ENCODE measurements at places on chromosomes 13 and 19.

DNA sequence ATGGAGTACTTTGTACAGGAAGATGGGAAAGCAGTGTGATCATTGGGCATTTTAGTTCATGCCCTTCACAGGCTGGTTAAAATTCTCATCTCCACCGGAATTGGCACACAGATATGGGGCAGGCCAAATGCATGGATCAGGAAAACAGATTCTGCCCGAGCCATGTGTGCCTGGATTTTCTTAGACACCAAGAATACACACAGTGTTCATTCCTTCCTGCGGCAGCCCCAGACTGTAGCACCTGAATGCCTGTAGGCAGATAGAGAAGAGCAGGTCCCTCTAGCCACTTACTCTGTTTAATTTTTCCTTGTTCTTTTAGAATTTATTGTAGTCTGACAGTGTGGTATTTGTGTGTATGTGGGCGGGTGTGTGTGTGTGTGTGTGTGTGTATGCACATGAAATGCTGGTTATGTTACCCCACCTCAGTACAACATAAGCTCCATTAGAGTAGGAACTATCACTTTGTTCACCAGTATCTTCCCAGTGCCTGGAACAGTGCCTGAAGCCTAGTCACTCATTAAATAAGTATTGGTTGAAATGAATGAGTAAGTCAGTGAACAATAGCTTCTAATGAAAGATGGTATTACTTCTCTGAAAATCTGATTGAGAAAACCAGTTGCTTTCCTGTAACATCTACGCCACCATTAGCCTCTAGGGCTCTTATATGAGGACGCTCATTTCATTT lies 41.7 kb downstream of the FRY start:
- no peak for DNase-seq

- no peak for DNase-seq
Measured at GRCh38 chr13:20451397-20451796, 74.3 kb downstream of the CRYL1 start.

GRCh38 chr13:111640476-111640875 lies 320.0 kb downstream of the TEX29 start:
- no peak for DNase-seq

- DNase-seq, result no peak
Measured at GRCh38 chr19:3099347-3100145, 5.4 kb downstream of the GNA11 start.

DNA sequence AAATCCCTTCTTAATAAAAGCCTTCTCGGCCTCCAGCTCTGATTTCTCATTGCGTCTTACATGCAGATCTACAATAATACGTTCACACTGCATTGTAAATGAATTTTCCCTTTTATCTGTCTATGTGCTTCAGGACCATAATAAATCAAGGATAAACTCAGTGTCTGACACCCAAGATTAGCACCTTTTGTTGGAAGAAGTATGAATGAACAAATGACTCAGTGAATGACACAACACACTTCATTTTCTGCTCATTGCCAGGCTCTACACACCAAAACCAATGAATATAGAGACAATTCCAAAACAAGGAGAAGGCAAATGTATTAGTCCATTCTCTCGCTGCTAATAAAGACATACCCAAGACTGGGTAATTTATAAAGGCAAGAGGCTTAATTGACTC lies 1224.4 kb downstream of the EFNB2 start:
- no peak for DNase-seq

DNA sequence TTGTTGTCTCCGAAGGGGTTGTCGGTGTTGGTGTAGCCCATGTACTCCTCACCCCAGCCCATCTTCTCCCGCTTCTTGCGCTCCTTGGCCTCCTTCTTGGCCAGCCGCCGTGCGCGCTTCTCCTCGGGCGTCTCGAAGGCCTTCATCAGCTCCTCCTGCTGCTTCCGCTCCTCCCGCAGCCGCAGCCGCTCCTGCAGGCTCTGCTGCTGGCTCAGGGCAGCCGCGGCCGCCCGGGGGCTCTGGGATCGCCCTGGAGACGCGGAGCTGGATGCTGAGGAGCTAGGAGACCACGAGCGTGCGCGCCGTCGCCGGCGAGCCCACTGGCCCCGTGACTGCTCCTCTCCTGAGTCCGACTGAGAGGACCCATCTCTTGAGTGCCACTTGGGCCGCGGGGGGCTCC lies 2.9 kb downstream of the CACTIN start:
- no peak for DNase-seq

DNA sequence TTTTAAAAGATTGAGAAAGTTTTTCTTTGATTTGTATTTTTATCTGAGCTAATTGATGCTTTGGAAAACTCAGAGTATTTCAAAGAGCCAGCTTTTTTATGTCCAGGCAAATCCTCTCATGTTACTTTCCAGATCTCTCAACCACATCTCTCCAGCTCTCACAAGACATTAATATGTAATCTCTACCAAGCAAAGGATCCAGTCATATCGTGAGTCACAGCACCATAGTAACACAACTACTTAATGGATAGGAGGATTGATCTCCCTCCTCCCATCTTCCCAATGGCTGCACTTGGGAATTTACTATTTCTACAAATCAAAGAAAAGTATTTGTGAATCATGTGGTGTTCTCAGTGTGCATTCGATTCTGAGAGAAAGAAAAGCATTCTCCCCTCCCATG lies 63.3 kb downstream of the POU4F1 start:
- peak; percentile 22 for DNase-seq

DNA sequence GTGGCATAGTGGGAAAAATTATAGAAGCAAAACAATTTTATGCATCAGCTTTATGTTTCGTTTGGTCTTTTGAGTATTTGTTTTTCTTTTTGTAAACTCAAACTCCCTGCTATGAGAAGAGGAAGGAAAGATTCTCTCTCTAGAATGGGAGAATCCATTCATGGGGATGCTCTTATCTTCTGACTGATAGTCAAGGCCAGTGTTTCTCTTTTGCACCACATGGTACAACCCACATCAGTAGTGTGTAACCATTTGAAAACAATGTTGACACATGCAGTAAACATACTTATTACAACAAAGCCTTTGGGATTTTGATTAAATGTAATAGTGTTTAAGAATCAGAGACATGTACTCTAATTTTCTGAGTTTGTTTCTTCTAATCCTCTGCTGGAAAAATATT lies 490.5 kb downstream of the MYO16 start:
- DNase-seq, result no peak

GRCh38 chr19:46654621-46655152 lies 6.3 kb downstream of the DACT3 start:
- DNase-seq, result no peak

All from Caki2 (cell line).